ENCODE measurements at places on chromosomes 7 and 10.

GRCh38 chr10:79131836-79132631, 63.3 kb downstream of the ZMIZ1 start:
- DNase-seq: no peak

GRCh38 chr7:154997840-154998370, 5.0 kb downstream of the PAXIP1 start:
- no peak for DNase-seq

GRCh38 chr7:38102507-38102906, 75.5 kb upstream of the STARD3NL start:
- no peak for DNase-seq

DNA sequence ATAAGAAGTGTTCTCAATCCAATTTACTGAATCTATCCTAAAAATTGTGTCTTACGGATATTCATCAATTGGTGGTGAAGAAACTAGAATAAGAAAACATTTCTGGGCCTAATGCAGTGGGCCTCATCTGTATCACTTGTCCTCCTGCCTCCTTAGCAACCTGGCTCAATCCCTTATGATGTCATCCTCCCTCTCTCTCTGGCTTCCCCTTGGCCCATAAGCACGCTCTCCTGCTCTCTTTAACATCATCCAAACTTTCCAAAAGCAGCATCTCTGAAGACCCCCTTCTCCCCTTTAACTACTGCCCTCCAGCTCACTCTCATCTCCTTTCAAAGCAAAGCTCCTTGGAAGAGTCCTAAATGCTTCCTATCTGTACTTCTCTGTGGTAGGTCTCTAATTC, 4.7 kb upstream of the STN1 start:
- no peak for DNase-seq

- no peak for DNase-seq
Observed at GRCh38 chr7:271266-272107, 18.5 kb upstream of the FOXL3 start.

GRCh38 chr7:16875861-16876260, 5.9 kb downstream of the AGR3 start:
- DNase-seq: no peak

DNA sequence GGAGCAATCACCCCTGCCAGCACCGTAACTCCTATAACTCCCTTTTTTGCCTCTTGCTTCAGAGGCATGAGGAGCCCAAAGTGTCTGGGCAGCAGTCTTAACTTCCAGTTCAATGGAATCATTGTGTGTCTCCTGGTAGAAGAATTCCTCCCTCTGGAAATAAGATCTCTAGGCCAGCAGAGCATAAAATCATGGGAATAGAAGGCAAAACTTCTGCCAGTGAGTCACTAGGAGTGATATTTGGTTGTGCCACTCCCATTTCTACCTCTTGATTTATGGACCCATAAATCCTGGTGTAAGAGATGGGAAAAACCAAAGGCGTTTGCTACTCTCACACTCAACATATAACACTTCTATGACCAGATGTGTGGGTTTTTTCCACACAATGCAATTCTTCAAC, 104.9 kb upstream of the FAM180A start:
- no peak for DNase-seq

GRCh38 chr7:81769891-81770727, at the start of gene HGF:
TSS of gene HGF (minus strand) at chr7:81770047. CDS start at chr7:81769971, 76 bp downstream.
- DNase-seq: no peak

DNA sequence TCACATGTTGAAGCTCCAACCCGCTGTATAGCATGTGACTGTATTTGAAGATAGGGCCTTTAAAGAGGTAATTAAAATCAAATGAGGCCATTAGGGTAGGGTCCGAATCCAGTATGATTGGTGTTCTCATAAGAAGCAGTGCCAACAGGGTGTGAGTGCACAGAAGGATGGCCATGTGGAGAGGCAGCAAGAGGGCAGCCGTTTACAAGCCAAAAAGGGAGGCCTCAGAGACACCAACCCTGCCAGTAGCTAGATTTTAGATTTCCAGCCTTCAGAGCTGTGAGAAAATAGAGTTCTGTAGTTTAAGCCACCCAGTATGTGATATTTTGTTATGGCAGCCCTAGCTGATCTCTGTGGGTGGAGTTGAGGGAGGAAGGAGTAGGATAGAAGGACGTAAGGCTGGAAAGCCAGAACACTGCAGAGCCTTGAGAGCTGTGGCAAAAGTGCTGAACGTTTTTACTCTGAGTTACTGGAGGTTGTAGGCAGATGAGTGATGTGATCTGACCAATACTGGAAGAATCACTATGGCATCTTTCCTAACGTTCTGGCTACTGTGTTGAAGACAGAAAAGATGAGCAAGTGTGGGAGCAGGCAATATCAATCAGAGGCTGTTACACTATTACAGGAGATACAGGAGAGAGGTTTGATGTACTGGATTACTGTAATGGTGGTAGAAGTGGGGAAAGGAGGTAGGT, 334.9 kb downstream of the ELMO1 start:
- DNase-seq: no peak

GRCh38 chr10:6386346-6386745, 183.6 kb downstream of the PFKFB3 start:
- DNase-seq: no peak

GRCh38 chr7:112571852-112572607, 91.2 kb downstream of the LSMEM1 start:
- DNase-seq: no peak

GRCh38 chr10:43610636-43611035, 4.4 kb downstream of the ZNF485 start:
- no peak for DNase-seq
